Chondrocyte (in vitro differentiated cells): ENCODE measurements at places on chromosomes 2 and 18. TPM values are rescaled to one million over a fixed set of nuclear protein-coding genes. Genes with fewer than 3 reads are reported as not detected.
A peak's percentile ranks its signal among the peaks of the same experiment; 100 is the strongest.

DNA sequence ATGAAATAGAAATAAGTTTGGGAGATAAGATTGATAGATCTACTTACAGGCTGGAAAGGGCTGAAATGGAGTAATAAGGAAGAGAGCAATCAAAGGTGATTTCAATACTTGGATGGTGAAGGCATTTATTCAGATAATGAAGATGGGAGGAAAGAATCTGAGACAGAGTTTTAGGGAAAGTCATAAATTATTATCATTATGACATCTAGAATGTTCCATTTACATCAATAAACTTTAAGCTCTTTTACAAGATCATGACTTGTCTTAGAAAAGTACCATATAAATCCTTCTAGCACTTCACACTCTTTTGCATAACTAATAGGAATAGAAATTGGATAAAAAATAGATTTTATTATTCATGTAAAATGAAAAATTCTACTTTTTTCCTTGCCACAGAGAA lies 2.2 kb downstream of the SCN9A start:
- H3K27me3 ChIP-seq, result no peaks in the 10 kb centered on the region
- peaks cover 46% of the 10 kb centered on the region for H3K4me1 ChIP-seq
- H3K36me3 ChIP-seq, result no peaks in the 10 kb centered on the region
- H3K27ac ChIP-seq, result no peak overlapping the region
- no peak overlapping the region for H3K4me3 ChIP-seq
- DNase-seq, result no peak

GRCh38 chr2:217847115-217847514 lies 155.7 kb downstream of the TNS1 start:
- no peaks in the 10 kb centered on the region for H3K27me3 ChIP-seq
- no peak overlapping the region for H3K27ac ChIP-seq
- peaks cover 35% of the 10 kb centered on the region for H3K4me1 ChIP-seq
- H3K36me3 ChIP-seq, result peaks cover 21% of the 10 kb centered on the region

DNA sequence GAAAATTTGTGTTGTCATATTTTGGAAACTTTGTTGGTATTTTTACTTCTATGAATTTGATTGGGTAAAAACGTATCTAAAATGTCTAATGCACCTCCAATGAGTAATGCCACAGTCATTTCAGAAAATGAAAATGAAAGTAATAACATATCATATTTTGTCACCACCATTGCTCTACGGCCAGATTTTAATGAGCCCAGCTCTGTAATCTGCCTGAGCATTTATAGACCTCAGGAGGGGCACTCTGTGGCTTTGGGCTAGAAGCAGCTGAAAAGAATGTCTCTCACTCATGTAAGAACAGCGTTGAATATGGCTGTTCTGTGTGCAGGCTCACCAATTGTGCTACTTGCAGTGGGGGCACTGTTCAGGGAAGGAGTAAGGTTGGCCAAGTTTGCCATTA lies 32.7 kb upstream of the ABCA12 start:
- H3K27ac ChIP-seq, result no peak overlapping the region
- no peak overlapping the region for H3K4me3 ChIP-seq
- H3K4me1 ChIP-seq, result peaks cover 4% of the 10 kb centered on the region
- peaks cover 8% of the 10 kb centered on the region for H3K27me3 ChIP-seq

DNA sequence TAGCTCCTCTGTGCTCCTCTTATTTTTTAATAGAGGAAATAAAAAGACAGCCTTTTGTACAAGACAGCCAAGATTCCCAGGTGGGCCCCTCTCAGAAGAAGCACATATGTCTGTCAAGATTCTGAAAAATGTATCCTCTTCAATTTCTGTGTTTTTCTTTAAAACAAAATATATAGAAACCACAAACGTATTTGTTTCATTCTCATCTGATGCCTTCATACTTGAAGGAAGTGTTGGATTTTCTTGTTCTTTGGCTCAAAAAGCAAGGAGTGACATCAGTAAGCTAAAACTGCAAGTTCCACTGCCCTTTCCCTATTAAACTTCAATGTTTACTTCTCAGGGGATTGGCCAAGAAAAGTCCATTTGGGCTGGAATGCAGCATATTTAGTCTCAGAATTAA lies 193.8 kb upstream of the OSR1 start:
- peaks cover 2% of the 10 kb centered on the region for H3K36me3 ChIP-seq
- H3K27me3 ChIP-seq, result no peaks in the 10 kb centered on the region
- no peak overlapping the region for H3K4me3 ChIP-seq
- peak overlapping the region; percentile 61 for H3K27ac ChIP-seq

DNA sequence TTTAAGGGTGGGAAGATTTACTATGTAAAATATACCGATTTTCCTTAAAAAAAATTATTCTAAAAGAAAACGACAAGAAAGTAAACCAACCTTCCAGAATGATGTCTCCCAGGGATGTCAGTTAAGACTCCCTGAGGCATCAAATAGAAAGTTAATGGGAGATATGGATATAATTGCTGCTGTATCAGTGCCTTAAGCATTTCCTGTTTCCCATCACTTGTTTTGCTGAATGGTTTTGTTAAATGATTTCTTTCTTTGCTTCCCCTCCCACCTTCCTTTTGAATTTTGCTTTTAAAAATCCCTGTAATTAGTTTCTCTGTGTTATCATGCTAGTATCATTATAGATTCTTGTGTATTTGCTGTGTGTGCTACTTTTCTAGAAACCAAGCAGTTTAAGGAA lies 154.3 kb upstream of the CWC22 start:
- no peak for DNase-seq
- no peaks in the 10 kb centered on the region for H3K4me1 ChIP-seq
- H3K36me3 ChIP-seq, result no peaks in the 10 kb centered on the region
- H3K4me3 ChIP-seq, result no peak overlapping the region
- H3K27me3 ChIP-seq, result peaks cover 1% of the 10 kb centered on the region

DNA sequence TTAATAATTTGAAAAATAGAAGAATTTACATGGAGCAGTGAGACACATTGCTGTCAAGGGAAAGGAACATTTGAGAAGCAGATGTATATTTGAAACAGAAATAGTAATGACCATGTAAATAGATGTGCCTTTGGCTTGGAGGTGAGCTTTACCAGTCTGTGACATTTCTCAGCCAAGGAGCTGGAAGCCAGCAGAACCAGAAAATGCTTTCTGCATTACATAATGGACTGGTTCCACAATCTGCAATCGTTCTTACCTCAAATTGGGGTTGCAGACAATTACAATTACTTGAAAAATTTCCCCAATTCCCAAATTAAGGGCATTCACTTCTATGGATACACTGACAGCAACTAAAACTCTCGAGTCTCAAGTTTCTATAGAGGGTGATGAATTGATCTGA lies 59.7 kb downstream of the HNMT start:
- no peak overlapping the region for H3K27ac ChIP-seq
- no peak overlapping the region for H3K4me3 ChIP-seq
- H3K27me3 ChIP-seq, result peaks cover 7% of the 10 kb centered on the region
- H3K4me1 ChIP-seq, result peaks cover 4% of the 10 kb centered on the region
- no peaks in the 10 kb centered on the region for H3K36me3 ChIP-seq
- no peak for DNase-seq

GRCh38 chr2:171244466-171244969 lies 83.8 kb upstream of the TLK1 start:
- no peak for DNase-seq
- peaks cover 9% of the 10 kb centered on the region for H3K36me3 ChIP-seq
- no peak overlapping the region for H3K27ac ChIP-seq
- H3K27me3 ChIP-seq, result no peaks in the 10 kb centered on the region

DNA sequence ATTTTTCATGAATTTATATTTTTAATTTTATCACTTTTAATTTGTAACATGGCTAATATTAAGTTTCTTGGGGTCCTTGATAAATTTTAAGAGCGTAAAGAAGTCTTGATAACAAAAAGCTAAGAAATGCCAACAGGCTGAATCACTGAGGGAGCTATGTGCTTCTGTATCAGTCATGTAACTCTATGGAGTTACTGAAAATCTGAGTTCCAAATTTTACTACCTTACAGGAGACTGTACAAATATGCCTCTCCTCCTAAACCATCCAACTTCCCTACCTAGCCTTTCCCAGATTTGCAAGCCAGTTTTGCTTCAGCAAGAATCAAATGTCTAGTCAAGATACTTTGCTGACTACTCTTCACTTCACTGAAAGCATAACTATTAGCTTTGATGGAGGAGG lies 35.7 kb downstream of the FEZ2 start:
- H3K27ac ChIP-seq, result peak overlapping the region; percentile 43
- H3K4me3 ChIP-seq, result no peak overlapping the region
- peaks cover 61% of the 10 kb centered on the region for H3K4me1 ChIP-seq
- H3K27me3 ChIP-seq, result no peaks in the 10 kb centered on the region

DNA sequence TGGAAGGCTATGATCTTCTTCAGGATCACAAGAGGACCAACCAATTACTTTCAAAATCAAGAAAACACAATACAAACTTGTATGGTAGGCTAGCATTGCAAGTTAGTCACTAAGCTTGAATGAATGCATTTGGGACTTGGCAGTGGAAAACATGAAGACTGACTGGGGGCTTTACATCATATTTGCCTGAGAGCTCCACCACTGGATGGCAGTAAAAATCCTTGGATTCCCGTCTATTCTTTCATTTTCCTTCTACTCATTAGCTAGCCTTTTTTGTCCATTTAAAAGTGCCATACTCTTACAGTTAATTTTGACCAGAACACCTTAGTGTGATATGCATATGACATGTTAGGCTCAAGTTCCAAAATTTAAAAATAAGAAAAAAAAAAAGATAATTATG lies 63.5 kb upstream of the RASGRP3 start:
- peaks cover 31% of the 10 kb centered on the region for H3K4me1 ChIP-seq
- no peak overlapping the region for H3K4me3 ChIP-seq
- DNase-seq, result no peak
- H3K27me3 ChIP-seq, result no peaks in the 10 kb centered on the region
- H3K36me3 ChIP-seq, result peaks cover 4% of the 10 kb centered on the region

DNA sequence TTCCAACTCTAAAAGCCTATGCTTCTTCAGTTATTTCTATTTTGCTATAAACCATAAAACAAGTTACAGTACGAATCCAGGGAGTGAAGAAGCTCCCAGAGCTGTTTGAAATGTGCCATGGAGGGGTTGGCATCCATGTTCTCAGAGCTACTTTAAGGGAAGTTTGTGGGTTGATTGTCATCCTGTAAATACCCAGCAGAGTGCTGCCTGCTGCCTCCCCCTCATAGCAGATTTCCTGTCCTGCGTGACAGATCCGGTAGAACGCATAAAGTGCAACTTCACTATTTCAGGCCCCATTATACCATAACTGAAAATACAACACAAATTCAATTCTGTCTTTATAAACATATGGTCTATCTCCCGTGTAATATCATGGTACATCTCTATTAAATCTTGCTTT lies 114.4 kb downstream of the CTNNA2 start:
- H3K36me3 ChIP-seq, result no peaks in the 10 kb centered on the region
- peaks cover 19% of the 10 kb centered on the region for H3K27me3 ChIP-seq

GRCh38 chr18:59575995-59576394 lies 121.2 kb downstream of the CCBE1 start:
- peaks cover 3% of the 10 kb centered on the region for H3K27me3 ChIP-seq
- peaks cover 7% of the 10 kb centered on the region for H3K4me1 ChIP-seq
- no peak overlapping the region for H3K4me3 ChIP-seq
- H3K36me3 ChIP-seq, result no peaks in the 10 kb centered on the region

The ABCG8 gene
- total RNA-seq, result not detected in 3 replicates

The IL1B gene
- not detected in 3 replicates for total RNA-seq

The PLEKHH2 gene
- total RNA-seq, result 4.9 to 13.7 TPM (median 5.5 TPM) in 3 replicates

The CCDC195 gene
- not detected in 3 replicates for total RNA-seq

The GPR75 gene
- 1.1 to 2.4 TPM (median 1.2 TPM) in 3 replicates for total RNA-seq

The LGALSL gene
- total RNA-seq, result 12.2 to 26.3 TPM (median 25.0 TPM) in 3 replicates
